ENCODE measurements at places on chromosomes 5 and 9.

- DNase-seq = no peak
Observed at GRCh38 chr5:154575546-154576428, 97.8 kb upstream of the HAND1 start.

- DNase-seq = no peak
Observed at GRCh38 chr9:16343249-16344237, 526.9 kb downstream of the BNC2 start.

GRCh38 chr5:145236983-145237382, 598.2 kb downstream of the PRELID2 start:
- DNase-seq = no peak

- no peak for DNase-seq
Observed at GRCh38 chr5:128349044-128349858, 188.8 kb downstream of the FBN2 start.

GRCh38 chr5:115428676-115429075, 115.9 kb downstream of the FEM1C start:
- DNase-seq = no peak

DNA sequence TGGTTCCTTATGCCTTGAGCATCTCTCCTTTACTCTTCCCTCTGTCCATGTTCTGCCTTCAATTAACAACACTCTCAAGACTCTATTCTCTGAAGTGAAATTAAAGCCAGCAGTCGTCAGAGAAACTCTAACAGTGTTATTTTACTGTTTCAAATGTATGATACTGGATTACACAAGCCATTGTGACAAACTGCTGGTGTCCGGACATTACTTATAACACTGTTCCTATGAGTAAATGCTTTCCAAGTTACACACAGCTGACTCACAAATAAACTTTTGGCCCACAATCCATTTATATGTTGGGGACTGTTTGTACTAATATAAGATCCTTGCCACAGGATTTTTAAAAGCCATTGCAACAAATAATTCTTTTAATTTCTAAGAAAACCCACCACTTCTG, 63.2 kb upstream of the GHR start:
- DNase-seq = no peak

DNA sequence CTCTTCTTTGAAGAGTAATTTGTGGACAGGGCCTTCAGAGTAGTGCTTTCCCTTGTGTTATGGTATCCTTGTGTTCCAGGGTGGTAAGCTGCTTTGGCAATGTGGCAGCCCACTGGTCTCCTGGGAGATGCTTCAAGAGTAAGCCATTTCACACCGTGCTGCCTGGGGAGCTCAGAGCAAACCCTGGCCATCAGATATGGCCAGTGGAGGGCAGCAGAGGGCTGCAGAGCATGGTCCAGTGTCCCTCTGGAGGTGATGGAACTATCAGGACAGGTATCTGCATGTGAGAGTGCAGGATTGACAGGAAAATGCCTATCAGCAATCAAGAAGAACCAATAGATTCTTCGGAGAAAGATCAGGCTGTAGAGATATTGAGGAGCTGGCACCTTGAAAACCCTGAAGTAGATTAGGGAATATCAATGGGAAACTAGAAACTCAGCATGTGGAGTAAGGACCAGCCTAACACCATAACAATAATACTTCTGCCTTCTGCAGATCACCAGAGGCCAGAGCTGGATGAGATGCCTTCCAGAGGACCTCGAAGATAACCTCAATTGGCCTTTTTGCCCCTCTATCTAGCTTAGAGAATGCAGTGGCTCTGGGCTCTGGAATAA, 90.8 kb downstream of the PLPPR1 start:
- peak; percentile 0 for DNase-seq

DNA sequence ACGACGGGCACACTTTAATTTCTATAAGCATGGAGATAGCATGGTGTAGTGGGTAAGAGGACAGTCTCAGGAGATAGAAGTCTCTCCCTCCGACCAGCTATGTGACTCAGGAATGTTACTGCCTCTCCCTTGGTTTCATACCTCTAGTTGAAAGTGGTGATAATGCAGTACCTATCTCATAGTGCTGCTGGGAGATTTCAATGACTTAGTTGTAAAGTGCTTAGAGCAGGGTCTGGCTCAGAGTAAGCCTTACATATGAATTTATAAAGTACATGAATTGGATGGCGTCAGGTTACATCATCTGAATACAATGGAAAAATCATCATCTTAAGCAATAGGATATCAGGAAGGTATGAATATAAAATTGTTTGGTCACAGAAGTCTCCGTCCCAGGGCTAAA, 952.8 kb upstream of the EDIL3 start:
- DNase-seq = no peak

- DNase-seq = no peak
Observed at GRCh38 chr5:39015743-39016586, 58.2 kb downstream of the RICTOR start.

- no peak for DNase-seq
Observed at GRCh38 chr5:72604111-72604797, 97.0 kb upstream of the ZNF366 start.

DNA sequence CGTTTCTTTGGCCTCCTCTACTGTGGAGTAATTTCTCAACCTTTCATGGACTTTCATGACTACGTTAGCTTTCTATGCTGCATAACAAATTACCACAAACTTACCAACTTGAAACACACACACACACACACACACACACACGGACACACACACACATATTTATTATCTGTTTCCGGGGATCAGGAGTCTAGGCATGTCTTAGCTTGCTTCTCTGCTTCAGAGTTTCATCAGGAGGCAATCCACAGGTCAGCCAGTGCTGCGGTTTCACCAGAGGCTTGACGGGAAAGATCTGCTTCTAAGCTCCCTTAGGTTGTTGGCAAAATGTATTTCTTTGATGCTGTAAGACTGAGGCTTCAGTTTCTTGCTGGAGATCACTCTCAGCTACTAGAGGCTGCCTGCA, 59.0 kb upstream of the C9orf72 start:
- DNase-seq = no peak

- no peak for DNase-seq
Observed at GRCh38 chr5:14186059-14186830, 43.1 kb downstream of the TRIO start.

DNA sequence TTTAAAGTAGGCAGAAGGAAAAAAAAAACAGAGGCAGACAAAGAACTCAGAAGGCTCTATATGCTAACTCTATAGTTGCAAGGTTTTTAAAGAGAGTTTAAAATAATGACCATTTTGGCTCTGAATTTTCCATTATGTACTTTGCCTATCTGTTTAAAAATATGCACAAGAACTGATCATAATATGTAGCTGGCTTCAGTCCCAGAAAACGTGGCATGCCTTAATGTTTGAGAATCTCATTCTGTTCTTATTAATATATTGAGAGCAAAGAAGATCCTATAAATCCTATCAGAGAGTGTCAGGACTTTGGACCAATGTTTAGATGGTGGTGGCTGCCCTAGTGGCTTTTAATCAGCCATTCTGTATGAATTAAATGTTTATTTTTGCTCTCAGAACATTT, 121.5 kb downstream of the JMY start:
- DNase-seq = no peak

DNA sequence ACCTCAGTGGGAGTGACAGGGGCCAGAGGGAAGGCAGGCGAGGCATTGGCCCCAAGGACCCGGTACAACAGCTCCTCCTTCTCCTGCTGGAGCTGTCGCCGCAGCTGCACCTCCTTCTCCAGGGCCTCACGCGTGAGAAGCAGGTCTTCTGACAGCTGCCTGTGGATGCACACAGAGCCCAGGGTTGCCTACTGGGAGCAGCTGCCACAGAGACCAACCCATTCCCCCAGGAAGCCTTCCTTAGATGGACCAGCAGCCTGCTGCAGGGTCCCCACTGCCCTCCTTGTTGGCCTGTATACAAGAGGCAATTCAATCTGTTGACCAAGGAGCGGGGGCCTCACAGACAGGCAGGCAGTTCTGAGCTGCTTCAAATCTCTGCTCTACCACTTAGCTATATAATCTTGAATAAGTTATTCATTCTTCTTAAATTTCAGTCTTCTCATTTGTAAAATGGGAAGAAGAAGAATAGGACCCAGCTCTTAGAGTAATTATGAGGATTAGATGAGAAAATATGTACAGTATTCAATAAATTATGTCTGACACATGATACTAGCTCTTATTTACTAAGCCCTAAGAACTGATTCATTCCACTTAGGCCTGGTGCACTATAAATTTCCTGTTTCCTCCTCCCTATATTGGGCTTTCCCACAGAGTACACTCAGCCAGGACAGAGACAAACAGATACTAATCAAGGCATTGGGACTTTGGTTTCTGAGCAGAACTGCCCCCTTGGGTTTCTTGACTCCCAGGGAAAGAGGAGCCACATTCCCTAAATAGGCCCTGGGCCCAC, 26.1 kb upstream of the ANXA6 start:
- DNase-seq = no peak

GRCh38 chr5:20678814-20679298, 690.9 kb upstream of the CDH18 start:
- DNase-seq = no peak

DNA sequence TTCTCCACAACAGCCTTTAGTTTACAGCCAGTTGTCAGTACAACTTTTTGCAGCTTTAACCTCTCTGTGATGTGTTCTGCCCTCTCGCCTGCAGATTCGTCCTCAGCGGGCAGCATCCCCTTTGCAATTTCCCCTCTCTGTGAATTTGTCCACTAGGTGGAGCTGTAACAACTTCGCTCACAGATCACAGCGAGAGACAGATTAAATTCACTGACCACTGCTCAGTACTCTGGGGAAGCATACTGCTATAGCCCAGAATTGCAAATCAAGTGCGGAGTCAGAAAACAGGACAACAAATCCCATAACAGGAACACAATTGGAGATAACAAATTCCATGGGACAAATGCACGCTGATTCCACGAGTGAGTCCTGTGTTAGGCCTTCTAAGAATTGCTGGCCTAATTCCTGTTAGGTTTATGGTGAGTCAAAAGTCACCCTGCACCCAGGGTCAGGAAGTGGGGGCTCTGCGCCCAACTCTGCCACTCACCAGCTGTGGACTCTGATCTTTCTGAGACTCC, 2124.9 kb downstream of the MAT2B start:
- DNase-seq = no peak

- DNase-seq = no peak
Observed at GRCh38 chr5:145800181-145800580, 35.0 kb downstream of the PRELID2 start.

GRCh38 chr5:142096382-142096781, 12.2 kb upstream of the NDFIP1 start:
- DNase-seq = no peak

- DNase-seq = no peak
Observed at GRCh38 chr9:105836936-105837660, 142.8 kb downstream of the TMEM38B start.

DNA sequence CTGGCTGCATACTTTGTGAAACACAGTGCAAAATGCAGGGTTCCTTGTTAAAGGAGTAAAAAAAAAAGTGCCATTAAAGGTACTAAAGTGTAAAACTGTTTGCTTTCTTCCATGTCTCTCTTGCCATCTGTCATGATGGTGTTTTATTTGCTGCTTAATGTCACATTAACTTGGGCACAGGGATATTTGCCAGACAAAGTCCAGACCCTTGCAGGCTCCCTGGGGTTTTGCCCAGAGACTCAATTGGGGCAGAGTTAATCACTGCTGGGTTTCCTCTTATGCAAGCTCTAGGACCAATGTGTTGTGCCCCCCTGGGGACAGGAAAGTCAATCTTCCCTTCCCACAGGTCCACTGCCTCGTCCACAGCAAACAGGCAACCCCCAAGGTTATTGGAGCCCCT, 274.3 kb upstream of the SGCD start:
- DNase-seq = no peak

DNA sequence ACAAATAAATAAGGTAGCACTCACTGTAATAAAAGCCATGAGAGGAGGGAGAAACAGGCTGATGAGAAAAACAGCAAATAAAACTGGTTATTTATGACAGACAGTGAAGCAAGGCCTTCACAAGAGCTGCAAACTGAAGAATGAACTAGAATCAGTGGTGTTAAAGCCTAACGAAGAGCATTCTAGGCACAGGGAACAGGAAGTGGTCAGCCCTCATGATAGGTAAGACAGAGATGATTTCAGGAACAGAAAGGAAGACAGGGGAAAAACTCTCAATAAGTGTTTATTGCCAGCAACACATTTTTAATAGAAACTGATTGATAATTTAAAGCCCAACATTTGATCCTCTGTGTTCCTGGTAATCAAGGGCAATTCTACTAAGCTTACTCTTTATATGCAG, 124.5 kb downstream of the EDIL3 start:
- no peak for DNase-seq

GRCh38 chr5:59107692-59108091, 524.8 kb downstream of the RAB3C start:
- DNase-seq = no peak

- no peak for DNase-seq
Observed at GRCh38 chr5:14364576-14365472, 216.8 kb upstream of the OTULINL start.

DNA sequence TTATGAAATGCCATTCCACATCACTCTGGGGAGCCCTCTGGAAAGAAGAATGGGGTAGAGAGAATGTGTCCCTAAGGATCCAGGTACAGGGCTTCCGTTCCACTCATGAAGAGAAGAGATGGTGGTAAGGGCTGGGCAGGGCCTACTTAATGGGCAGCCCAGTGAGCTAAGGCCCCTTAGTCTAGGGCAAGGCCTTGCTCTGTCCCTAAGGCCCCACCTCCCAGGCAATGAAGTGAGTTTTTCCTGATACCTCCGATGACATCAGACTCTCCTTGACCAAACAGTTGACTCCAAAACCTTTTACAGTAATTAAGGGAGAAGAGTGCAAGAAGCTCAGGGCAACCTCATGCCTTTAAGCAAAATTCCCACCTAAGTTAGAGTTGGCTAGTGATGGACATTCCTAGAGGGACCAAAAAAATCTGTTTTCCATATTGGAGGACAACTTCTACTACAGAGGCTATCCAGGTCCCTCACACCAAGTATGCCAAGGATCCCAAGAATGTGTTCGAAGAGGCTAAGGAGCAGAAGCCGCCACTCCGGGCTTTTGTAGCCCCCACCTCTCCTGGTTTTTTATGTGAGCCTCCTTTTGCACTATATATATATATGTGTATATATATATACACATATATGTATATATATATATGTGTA, 5.9 kb downstream of the KLF9 start:
- no peak for DNase-seq

DNA sequence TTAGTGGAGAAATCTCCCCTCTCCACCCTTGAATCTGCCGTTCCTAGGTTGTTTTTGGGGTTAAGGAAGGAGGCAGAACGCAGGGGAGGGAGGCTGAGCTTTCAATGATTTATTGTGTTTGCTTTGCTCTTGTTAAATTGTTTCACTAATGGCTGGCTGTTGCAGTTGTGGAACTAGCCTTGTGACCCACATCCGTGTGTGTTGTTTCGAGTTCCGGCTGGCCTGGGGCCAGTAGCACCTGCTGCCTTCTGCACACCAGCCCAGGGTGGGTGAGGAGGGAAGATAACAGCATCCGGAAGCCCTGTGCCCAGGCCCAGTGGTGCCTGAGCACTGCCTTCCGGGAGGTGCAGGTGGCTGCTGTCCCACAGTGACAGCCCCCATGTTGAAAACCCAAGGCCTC, 3.6 kb downstream of the ERGIC1 start:
- DNase-seq = no peak

Measured in stimulated activated CD8-positive, alpha-beta memory T cell treated with anti-CD3 and anti-CD28 coated beads, Interleukin-15, amount 100 ng/mL, for 24 hours (primary cell).